ENCODE measurements at places on chromosomes 5 and 9. TPM values are rescaled to one million over a fixed set of nuclear protein-coding genes. Genes with fewer than 3 reads are reported as not detected.

GRCh38 chr9:90799271-90799852 lies 2.3 kb upstream of the SYK start:
- no peak for DNase-seq

- DNase-seq, result no peak
Observed at GRCh38 chr5:79396265-79396664, 117.7 kb downstream of the HOMER1 start.

DNA sequence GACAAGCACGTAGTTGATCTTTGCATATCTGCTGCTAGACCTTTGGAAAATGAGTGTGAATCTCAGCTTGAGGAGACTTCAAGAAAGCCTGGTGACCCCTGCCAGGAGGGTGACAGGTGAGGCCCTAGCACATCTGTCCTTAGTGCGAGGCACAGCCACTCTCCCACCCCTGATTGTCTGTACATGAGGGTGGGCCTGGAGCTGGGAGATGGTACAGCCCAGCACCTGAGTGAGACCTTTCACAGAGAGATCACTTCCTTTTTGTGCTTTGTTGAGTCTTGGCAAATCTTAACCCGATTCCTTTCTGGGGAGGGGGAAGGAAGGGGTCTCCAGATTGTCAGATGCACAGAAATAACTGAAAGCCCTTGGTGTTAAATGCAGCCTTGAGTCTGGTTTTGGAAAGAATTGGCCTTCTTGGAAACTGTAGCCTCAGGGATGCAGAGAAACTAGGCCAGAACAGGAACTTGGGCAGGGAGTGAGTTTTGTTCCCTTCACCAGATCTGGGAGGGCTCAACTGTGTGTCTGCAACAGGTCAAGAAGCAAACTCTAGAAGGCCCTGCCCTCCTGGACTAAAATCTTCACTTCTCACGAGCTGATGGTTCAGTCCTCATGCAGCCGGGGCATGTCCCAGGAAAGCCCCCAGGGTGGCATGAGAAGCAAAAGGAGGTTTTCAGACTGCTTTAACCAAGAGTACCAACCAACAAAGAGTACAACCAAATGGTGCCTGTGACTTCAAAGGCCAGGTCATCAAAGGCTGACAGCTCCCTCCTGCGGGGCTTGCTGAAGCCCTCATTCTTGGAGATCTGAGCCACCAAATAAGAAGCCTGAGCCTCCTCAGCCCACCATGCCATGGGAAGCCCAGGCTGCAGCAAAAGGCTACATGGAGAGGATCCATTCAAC lies 20.8 kb upstream of the SEMA4D start:
- DNase-seq, result no peak

DNA sequence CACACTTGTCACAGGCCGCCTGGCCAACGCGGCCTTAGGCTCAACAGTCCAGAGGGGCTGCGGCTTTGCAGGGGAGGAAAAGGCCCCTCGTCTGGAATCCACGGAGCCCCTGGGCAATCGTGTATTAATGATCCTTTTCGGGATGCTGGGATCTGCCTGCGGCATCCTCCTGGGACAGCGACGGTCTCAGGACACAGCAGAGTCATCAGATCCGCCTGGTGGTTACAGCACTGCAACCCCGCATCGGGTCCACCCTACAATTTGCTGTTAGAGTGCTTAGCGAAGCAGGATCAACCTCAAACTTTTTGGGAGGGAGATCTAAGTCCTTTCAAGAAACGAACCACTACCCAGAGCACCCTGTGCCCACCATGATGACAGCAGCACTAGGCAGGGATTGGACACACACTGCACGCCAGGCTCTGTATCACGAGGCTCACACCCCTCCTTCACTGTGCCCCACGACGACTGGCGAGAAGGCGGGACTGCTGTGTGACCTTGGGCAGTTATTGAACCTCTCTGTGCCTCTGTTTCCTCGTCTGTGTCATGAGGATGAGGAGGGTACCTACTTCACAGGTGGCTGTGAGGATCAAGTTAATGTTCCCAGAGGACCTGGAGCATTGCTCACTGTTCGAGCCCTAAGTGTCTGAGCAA lies 100.4 kb upstream of the COL5A1 start:
- DNase-seq, result peak; percentile 58

DNA sequence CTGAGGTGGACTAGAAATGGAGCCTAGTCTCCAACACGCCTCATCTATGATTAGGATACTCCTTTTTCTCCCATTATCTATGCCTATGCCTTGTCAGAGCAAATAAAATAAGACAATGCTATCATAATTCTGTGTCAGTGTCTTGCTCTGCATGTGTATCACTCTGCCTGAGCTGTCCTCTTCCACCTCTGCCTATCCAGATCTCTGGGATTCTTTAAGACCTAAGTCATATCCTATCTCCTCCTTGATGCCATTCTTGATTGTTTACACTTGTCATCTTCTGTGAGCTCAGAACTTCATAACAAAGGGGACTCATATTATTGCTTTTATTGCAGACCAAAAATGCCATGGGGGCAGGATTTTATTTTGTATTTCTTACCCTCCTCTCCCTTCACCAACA lies 351.2 kb upstream of the C9orf72 start:
- no peak for DNase-seq

- no peak for DNase-seq
Observed at GRCh38 chr5:73135429-73136054, 15.2 kb downstream of the TMEM171 start.

GRCh38 chr5:153767221-153768188 lies 271.2 kb downstream of the FAM114A2 start:
- DNase-seq, result no peak

Gene PCDHA12
- total RNA-seq, result not detected

- DNase-seq, result no peak
Observed at GRCh38 chr9:89880161-89880560, 275.3 kb downstream of the GADD45G start.

Gene MTAP
- total RNA-seq, result 61.3 TPM

DNA sequence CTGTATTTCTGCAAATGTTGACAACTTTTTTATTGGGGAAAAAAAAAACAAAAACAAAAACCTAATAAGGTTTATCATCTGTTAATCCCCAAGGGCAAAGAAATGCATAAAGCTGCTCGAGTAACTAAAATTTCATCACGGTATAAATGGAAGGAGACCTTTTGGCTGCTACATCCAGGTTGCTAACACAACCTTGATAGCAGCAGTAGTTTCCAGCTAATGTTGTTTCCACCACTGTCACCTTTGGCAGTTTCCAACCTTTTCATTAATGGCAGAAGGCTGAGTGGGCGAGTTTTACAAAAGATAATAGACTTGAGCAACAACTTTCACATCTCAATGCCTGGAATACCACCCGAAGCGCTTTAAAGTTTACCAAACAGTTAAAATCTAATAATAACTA lies 8.5 kb downstream of the PAIP1 start:
- no peak for DNase-seq

DNA sequence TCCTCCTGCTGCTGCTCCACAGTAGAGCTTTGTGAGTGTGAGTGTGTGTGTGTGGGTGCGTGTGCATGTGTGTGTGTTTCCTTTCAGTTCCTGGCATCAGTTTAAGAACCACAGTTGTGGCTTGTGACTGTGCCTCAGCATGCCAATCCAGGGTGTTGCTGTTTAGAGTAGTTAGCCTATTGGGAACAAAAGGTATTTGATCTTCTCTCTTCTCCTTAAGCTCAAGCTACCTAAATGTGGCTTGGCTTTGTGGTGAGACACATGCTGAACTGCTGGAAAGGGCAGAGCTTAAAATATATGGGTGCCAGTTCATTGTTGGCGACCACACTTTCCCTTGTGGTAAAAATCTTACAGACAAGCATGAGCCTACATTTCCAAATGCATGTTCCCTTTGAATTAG lies 116.6 kb upstream of the BNC2 start:
- DNase-seq, result no peak

- DNase-seq, result no peak
Observed at GRCh38 chr5:175434800-175435199, 9.2 kb downstream of the DRD1 start.

DNA sequence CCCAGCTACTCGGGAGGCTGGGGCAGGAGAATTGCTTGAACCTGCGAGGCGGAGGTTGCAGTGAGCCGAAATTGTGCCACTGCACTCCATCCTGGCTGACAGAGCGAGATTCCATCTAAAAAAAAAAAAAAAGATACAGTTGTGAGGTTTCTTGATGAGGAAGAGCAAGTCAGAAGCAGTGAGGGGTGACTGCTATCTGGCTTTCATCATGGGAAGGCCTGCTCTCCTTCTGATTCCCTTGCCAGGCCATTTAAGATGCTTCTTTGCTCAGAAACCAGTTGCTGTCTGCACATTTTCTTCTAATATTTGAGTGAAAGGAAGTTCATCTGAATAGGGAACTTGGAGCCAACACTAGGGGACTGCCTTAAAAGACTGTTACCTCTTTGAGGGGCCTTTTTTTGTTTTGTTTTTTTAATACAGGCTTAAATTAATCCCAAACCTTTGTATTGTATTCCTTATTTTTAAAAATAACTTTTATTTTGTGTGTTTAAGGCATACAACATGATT lies 201.9 kb downstream of the ARHGAP26 start:
- no peak for DNase-seq

GRCh38 chr5:53116597-53116996 lies 7.0 kb upstream of the MOCS2 start:
- DNase-seq, result no peak

- DNase-seq, result no peak
Observed at GRCh38 chr5:1763548-1763911, 36.1 kb downstream of the MRPL36 start.

Measured in natural killer cell treated with Interleukin-12 subunit alpha and Interleukin-12 subunit beta and Interleukin-15 and Interleukin-18, amount 100 ng/mL, for 72 hours (primary cell).